Cardiac septum (tissue), 1 donor: ENCODE measurements at places on chromosomes 2 and 18.

- DNase-seq, result no peak
Measured at GRCh38 chr18:40962784-40963183, 992.2 kb upstream of the PIK3C3 start.

GRCh38 chr2:167844714-167845530, 402.5 kb downstream of the STK39 start:
- DNase-seq, result no peak

DNA sequence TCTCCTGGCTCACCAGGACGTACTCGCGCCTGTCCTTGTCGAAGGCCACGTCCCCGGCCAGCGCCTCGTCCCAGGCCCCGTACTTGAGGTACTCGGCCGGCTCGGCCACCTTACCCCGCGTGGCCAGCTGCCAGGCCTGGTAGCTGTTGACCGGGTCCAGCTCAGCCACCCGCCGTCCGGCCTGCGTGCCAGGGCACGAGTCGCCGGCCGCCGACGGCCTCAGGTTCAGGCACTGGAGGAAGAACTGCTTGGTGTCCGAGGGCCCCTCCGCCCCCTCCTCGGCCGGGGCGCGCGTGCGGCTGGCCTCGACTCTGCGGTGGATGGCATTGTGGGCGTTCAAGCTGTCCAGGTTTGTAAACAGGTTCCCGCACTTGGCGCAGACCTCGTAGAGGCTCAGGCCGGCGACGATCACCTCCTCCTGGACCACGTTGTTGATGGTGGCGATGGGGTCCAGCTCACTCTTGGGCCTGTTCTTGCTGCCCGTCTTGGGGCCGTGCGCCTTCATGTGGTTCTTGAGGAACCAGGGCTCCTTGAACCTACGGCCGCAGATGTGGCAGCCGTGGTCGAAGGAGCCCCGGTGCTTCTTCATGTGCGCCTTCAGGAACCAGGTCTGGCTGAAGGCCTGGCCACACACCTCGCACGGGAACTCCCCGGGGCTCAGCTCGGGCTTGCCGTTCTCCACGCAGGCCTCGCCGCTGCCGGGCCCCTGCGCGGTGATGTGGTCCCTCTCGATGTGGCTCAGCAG, 53.2 kb downstream of the ZNF516 start:
- DNase-seq, result no peak

GRCh38 chr2:127413200-127413599, 5.0 kb upstream of the PROC start:
- DNase-seq, result no peak

GRCh38 chr2:73246850-73247249, 12.7 kb downstream of the CCT7 start:
- DNase-seq, result no peak

DNA sequence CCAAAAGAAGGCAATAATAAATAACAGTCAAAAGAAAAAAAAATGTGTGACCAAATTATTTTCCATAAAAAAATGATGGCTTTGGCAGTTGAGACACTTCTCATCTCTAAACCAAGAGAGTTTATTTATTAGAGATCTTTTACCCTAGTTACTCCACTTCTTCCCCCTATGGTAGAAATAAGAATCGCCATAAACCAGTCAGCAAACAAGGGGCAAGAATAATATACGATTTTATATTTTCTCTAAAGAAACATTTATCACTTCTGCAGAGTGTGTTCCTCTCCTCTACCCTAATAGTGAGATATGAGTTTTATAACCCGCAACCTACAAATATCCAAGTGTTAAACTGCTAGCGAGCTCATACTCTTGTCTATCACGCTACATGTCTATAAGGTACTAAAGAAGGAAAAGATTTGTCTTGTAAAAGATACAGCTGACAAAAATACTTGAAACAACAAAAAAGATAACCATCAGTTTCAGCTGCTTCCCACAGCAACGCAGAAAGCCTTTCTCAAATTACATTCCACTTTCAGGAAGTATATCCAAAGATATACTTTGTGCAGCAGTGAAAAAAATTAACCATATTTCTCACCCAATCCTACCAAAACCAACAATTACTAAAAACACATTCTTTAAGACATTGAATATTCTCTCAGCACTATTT, 2.3 kb downstream of the RNF103 start:
- DNase-seq, result no peak

GRCh38 chr18:58310517-58310916, 266.5 kb downstream of the NEDD4L start:
- DNase-seq, result no peak

DNA sequence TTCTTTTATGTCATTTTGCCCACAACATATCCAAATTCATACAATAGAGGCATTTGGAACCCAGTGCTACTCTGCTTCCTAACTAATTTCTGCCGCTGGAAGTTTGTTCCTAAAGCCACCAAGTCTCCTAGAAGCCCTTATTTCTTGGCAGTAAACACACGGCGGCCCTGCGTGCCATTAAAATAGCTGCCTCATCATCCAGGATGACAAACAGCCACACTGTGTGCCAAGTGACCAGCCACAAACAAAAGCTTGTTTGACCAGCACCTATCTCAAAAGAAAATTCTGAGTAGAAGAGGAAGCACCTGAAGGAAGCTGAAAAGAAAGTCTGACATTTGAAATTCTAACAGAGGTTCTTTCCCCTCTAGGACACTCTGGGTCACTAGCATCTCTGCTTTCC, 64.2 kb downstream of the BCL11A start:
- no peak for DNase-seq
